ENCODE measurements at places on chromosomes 2 and 18. TPM values are rescaled to one million over a fixed set of nuclear protein-coding genes. Genes with fewer than 3 reads are reported as not detected.
A peak's percentile ranks its signal among the peaks of the same experiment; 100 is the strongest.

ARHGAP25 gene
- total RNA-seq: 5.8 TPM

IL36B gene
- total RNA-seq: not detected

TFCP2L1 gene
- not detected for total RNA-seq

DNER gene
- 0.26 TPM for total RNA-seq

DNA sequence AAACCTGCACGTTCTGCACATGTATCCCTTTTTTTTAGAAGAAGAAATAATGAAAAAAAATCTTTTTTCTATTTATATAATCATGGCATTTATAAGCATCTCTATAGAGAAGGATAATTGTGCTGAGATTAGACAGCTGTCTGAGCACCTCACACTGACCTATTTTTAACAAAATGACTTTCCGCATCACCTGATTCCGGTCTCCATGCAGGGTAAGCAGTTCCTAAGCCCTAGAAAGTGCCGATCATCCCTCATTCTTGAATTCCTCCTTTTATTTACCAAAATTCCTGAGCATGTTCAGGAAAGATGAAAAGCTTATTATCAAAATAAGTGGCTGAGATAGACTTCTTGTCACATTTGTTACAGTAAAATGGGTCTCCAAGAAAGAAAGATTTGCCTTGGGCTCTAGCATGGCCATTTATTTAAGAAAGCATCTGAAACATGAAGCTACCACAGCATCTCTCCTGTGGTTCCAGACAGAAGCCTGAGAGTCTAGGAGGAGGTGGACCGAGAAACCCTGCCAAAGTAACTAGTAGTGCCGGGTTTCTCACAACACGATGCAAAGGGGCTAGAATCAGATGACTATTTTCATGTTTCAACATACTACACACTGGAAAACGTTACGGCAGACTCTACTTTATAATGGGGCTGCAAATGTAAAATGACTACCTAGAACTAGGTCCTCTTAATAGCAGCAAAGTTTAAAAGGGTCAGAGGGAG, 670 bp downstream of the GKN1 start:
- H3K36me3 ChIP-seq: no peaks in the 10 kb centered on the region
- no peaks in the 10 kb centered on the region for H3K27me3 ChIP-seq
- no peak overlapping the region for H3K4me3 ChIP-seq
- no peak overlapping the region for H3K27ac ChIP-seq
- no peak for DNase-seq

DNA sequence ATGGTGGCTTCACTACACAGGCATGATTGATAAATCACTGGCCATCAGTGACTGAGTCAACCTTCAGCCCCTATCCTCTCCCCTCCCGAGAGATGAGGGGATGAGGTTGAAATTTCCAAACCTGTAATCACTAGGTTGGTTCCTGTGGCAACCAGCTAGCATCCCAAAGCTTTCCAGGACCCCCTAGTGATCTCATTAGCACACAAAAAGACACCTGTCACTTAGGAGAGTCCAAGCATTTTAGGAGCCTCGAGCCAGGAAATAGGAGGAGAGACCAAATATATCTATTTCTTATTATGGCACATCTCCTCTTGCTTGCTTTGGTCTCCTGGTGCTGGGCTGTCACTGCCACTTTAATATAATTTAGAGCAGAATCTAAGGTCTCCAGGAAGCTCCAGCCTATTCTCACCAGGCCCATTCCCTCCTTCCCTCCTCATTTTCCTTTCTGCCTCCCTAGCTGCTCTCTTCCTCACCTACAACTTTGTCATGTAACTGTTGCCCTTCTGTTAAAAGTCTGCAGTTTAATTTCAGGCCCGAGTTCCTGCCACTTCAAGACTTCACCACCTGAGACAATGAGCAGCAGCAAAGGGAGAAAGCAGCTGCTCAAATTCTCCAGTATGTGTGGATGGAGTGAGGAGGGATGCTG, 33.2 kb upstream of the NAB1 start:
- H3K4me1 ChIP-seq: no peaks in the 10 kb centered on the region
- no peak overlapping the region for H3K4me3 ChIP-seq
- H3K27me3 ChIP-seq: no peaks in the 10 kb centered on the region
- H3K36me3 ChIP-seq: no peaks in the 10 kb centered on the region

- H3K27me3 ChIP-seq: no peaks in the 10 kb centered on the region
- no peaks in the 10 kb centered on the region for H3K4me1 ChIP-seq
- no peak overlapping the region for H3K27ac ChIP-seq
- no peak overlapping the region for H3K4me3 ChIP-seq
- peak; percentile 85 for DNase-seq
- H3K36me3 ChIP-seq: no peaks in the 10 kb centered on the region
Observed at GRCh38 chr2:62760555-62760954, 55.0 kb downstream of the EHBP1 start.

- no peaks in the 10 kb centered on the region for H3K27me3 ChIP-seq
- no peak for DNase-seq
- H3K4me3 ChIP-seq: no peak overlapping the region
- H3K4me1 ChIP-seq: no peaks in the 10 kb centered on the region
Observed at GRCh38 chr2:168326572-168326971, 79.2 kb upstream of the STK39 start.

- peak; percentile 71 for DNase-seq
- H3K27ac ChIP-seq: no peak overlapping the region
- H3K4me1 ChIP-seq: no peaks in the 10 kb centered on the region
- no peaks in the 10 kb centered on the region for H3K27me3 ChIP-seq
- no peak overlapping the region for H3K4me3 ChIP-seq
- no peaks in the 10 kb centered on the region for H3K36me3 ChIP-seq
Observed at GRCh38 chr2:227853765-227854271, 17.6 kb upstream of the DAW1 start.

DNA sequence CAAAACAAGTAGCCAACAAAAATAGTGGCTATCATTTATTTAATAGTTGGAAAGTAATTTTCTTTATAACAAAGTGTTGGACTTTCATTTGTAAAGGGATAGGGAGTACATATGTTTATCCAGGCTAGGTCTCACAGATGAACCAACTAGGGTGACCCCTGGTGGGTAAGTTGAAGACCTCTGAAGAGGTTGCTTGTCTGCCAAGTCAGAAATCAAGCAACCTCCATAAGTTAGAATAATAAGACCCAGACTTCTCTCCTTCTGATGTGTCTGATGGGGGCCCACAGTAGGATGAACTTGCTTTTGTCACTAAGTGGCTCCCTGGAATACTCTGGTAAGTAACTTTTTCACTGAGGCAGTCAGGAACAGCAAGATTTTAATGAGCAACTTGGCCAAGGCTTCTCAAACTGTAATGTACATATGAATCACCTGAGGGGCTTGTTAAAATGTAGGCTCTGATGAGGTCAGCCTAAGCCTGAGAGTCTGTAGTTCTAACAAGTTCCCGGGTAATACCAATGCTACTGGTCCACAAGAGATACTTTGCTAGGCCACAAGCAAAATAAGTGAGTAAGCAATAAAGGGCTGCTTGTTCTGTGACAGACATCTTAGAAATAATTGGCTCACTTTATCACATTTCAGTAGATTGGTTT, 319.6 kb downstream of the PIK3C3 start:
- peak; percentile 42 for DNase-seq
- H3K36me3 ChIP-seq: no peaks in the 10 kb centered on the region
- H3K4me1 ChIP-seq: no peaks in the 10 kb centered on the region
- no peaks in the 10 kb centered on the region for H3K27me3 ChIP-seq

- no peak overlapping the region for H3K4me3 ChIP-seq
- no peaks in the 10 kb centered on the region for H3K4me1 ChIP-seq
- no peaks in the 10 kb centered on the region for H3K36me3 ChIP-seq
- DNase-seq: no peak
- no peaks in the 10 kb centered on the region for H3K27me3 ChIP-seq
Observed at GRCh38 chr2:206855585-206856433, 83.5 kb upstream of the CPO start.

DNA sequence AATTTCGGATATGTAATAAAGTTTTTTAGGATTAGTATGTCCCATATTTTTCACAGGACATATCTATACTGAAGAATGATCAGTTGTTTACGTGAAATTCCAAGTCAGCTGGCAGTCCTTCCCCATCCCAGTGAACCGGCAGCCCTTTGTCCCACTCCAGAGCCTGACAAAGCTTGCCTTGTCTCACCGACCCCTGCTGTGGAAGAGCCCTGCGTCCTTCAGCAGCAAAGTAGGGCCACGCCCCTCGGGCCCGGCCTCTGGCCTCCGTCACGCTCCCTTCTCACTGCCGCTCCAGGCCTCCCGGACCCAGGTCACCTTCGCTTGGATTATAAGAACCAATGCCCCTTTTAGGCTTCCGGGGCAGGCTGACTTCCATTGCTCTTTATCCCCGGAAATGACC, 89.8 kb upstream of the TGIF1 start:
- DNase-seq: no peak
- H3K27ac ChIP-seq: no peak overlapping the region
- H3K4me1 ChIP-seq: no peaks in the 10 kb centered on the region
- no peak overlapping the region for H3K4me3 ChIP-seq
- H3K36me3 ChIP-seq: no peaks in the 10 kb centered on the region

DNA sequence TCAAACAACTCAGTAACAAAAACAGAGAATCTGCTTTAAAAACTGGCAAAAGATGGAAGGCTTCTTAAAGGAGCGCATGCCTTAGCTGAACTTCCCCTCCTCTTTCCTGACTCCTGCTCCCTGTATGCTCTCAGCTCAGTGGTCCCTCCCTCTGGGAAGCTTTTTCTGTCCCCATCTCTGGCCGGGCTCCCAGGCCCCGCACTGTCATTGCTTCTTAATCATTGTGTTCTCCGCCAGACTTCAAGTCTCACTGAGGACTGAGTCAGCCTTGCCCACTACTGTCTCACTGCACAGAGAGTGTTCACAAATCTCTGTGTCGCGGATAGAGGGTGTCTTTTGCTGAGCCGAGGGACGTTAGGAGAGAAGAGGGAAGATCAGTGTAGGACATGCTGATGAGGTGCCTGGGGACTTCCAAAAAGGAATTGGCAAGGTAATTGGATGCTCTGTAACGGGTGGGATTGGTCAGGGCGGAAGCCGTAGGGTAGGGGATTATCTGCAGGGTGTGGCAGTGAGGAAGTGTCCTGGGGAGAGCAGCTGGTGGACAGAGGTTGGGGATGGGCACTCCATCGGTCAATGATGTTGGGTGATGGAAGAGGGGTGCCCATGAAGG, 16.2 kb downstream of the TOGARAM2 start:
- no peaks in the 10 kb centered on the region for H3K27me3 ChIP-seq
- no peak overlapping the region for H3K27ac ChIP-seq
- peak; percentile 46 for DNase-seq
- no peaks in the 10 kb centered on the region for H3K36me3 ChIP-seq
- H3K4me3 ChIP-seq: no peak overlapping the region

DNA sequence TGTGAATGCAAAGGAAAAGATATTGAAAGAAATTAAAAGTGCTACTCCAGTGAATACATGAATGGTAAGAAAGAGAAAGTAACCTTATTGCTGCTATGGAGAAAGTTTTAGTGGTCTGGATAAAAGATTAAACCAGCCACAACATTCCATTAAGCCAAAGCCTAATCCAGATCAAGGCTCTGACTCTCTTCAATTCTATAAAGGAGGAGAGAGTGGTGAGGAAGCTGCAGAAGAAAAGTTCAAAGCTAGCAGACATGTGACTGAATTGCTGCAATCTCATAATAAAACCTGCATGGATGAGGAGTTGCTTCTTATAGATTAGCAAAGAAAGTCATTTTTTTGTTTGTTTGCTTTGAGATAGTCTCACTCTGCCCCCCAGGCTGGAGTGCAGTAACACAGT, 130.2 kb downstream of the DNAH6 start:
- H3K27me3 ChIP-seq: no peaks in the 10 kb centered on the region
- no peak overlapping the region for H3K27ac ChIP-seq
- no peaks in the 10 kb centered on the region for H3K36me3 ChIP-seq
- DNase-seq: no peak
- H3K4me3 ChIP-seq: no peak overlapping the region

DNA sequence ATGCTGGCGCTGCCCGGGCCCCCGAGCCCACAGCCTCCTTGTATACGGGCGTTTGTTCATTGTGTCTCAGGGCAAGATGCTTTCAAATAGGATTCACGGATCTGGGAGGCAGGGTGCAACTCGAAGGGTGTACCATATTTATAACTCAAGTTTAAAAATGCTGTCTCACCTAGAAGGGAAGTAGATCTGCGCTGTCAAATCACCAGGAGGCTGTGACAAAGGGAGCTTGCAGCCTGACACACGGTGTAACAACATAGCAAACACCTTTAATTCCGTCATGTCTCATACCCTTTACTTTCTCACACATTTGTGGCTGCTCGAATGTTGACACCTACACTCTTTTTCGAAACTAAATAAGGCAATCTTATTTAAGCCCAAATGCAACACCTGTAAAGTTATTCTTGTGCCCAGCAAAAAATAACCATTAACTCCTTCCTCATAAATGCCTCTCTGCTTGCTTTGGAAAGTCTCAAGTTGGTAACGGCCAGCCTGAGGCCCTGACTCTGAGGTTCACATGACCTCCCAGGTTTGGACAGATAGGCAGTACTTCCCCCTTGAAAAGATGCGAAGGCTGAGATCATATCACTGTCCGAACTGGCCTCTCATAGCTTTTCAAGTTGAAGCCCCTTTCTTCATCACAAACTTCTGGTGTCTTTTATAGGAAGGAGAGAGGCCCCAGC, 11.6 kb downstream of the ZEB2 start:
- H3K36me3 ChIP-seq: no peaks in the 10 kb centered on the region
- peaks cover 22% of the 10 kb centered on the region for H3K4me1 ChIP-seq
- DNase-seq: no peak
- peak overlapping the region; percentile 79 for H3K4me3 ChIP-seq
- peak overlapping the region; percentile 96 for H3K27ac ChIP-seq

DNA sequence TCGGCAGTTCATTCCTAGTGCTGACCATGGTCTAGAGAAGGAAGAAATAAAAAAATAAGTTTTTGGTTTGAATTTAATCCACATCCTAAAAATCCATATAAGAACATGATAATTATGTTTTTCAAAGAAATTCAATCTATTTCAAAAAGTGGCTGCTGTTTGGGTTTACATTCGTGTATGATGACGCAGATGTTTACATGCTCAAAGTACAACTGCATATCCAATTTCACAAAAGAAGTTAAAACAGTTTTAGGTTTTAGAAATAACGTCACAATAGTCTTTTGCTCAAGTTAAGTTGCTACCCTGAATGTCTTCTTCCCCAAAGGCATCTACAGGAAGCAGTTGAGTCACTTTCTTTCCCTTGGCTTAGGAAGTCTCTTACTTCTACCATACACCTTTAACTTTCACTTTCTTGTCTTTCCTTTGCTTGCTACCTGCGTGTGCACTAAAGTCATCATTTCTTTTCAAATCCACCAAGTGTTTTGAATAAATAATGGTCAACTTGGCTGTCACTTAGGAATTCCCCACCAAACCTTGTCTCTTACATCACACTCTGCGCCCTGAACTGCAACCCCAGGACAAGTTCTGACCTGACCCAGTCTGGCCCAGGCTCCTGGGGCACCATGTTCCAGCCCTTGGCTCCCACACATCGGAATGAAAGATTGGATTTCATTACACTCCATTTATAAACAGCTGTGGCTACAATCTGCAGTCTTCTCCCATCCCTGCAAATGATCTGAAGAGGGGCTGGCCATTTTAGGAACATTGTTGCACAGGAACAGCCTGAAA, 28.4 kb downstream of the FAM237A start:
- no peak for DNase-seq
- no peak overlapping the region for H3K27ac ChIP-seq
- no peaks in the 10 kb centered on the region for H3K4me1 ChIP-seq
- H3K4me3 ChIP-seq: no peak overlapping the region
- no peaks in the 10 kb centered on the region for H3K27me3 ChIP-seq
- H3K36me3 ChIP-seq: no peaks in the 10 kb centered on the region

Data from fibroblast of lung (primary cell).